Brain microvascular endothelial cell (primary cell): ENCODE measurements at places on chromosomes 7 and 10.

DNA sequence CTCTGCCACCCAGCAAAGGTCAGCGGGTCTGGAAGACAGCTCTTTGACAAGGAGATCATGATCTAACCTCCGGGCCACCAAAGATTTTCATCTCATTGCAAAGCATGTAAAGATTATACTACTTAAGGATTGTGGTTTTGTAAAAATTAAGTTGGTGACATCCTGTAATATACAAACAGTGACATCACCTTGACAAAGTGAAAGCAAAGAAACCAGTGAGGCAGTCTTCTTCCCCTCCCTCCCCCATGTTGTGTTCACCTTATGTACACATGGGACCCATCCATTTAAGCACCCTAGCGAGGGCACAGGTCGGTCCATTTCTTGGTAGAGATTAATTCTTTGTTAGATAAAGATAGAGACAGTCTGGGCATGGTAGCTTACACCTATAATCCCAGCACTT, 3.9 kb downstream of the MDH2 start:
- no peak for DNase-seq

- no peak for DNase-seq
These were observed 120.2 kb downstream of the RAB11FIP2 start for GRCh38 chr10:117926491-117926890.

DNA sequence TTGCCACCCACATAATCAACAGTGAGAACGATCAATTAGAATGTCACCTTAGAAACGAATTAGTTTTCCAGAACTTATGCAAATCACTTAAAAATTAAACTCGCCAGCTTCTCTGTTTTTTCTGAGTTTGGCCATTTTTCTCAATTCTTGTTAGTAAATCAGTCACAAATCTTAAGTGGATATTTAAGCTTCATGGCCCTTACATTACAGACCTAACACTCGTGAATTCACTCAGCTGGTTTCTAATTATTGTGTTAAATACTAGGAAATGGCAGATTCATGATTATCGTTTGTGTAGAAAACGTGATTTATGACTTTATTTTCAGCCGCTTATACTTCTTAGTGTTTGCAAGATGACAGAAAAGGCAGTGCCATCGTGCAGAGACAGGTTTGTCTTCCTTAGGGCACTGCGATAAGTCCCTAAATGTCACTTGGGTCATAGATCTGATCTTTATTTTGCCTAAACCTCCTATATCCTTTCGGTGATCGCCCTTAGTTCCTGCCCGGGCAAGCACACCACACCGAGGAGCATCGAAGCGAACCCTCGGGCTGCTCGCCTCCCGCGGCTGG, 587 bp upstream of the CELF2 start:
- no peak for DNase-seq

- no peak for DNase-seq
These were observed 41.4 kb downstream of the VAX1 start for GRCh38 chr10:117096599-117097201.
